ENCODE measurements at places on chromosomes 5 and 9. TPM values are rescaled to one million over a fixed set of nuclear protein-coding genes. Genes with fewer than 3 reads are reported as not detected.

Gene ABITRAM
- 10.0 TPM for total RNA-seq

Gene PRDM9
- not detected for total RNA-seq

Gene STRBP
- total RNA-seq = 31.1 TPM

Gene PCDHGB4
- not detected for total RNA-seq

Gene USP20
- 58.5 TPM for total RNA-seq

GRCh38 chr5:96885518-96886338, 9.4 kb downstream of the ERAP2 start:
- no peak for DNase-seq

DNA sequence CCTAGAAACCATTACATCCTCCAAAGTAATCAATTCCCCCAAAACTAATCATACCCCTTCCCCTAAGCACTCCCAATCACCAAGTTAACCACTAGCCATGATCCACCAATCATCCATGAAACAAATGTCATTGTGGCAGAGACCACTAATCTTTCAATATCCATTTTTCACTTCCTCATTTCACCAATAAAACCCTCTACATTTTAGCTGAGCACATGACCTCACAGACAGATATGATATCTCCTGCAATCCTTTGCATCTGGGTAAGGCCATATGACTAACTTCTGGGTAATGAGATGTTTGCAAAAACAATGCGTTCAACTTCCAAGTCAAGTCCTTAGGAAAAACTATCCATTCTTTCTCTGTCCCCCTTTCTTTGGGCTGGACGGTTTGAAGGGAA, 20.7 kb downstream of the OR2S2 start:
- no peak for DNase-seq

GRCh38 chr9:107425101-107426025, 64.2 kb downstream of the KLF4 start:
- peak; percentile 73 for DNase-seq

GRCh38 chr5:35926389-35927051, 11.9 kb downstream of the CAPSL start:
- no peak for DNase-seq

- DNase-seq = peak; percentile 9
Observed at GRCh38 chr9:97547098-97547829, 45.8 kb downstream of the TMOD1 start.

GRCh38 chr9:104606152-104606551, 725 bp upstream of the OR13C2 start:
- no peak for DNase-seq

GRCh38 chr9:18346745-18347144, 127.2 kb upstream of the ADAMTSL1 start:
- no peak for DNase-seq

GRCh38 chr9:4106081-4106759, 193.6 kb downstream of the GLIS3 start:
- DNase-seq = no peak

- DNase-seq = peak; percentile 84
Observed at GRCh38 chr9:127943731-127944144, 6.1 kb upstream of the DPM2 start.
